Activated T-cell treated with anti-CD3 and anti-CD28 coated beads for 24 hours (primary cell): ENCODE measurements at places on chromosomes 2 and 18.

GRCh38 chr2:25125189-25125588 is 43.2 kb downstream of the POMC start:
- no peak for DNase-seq

GRCh38 chr2:33380719-33381118 is 95.7 kb upstream of the RASGRP3 start:
- no peak for DNase-seq

DNA sequence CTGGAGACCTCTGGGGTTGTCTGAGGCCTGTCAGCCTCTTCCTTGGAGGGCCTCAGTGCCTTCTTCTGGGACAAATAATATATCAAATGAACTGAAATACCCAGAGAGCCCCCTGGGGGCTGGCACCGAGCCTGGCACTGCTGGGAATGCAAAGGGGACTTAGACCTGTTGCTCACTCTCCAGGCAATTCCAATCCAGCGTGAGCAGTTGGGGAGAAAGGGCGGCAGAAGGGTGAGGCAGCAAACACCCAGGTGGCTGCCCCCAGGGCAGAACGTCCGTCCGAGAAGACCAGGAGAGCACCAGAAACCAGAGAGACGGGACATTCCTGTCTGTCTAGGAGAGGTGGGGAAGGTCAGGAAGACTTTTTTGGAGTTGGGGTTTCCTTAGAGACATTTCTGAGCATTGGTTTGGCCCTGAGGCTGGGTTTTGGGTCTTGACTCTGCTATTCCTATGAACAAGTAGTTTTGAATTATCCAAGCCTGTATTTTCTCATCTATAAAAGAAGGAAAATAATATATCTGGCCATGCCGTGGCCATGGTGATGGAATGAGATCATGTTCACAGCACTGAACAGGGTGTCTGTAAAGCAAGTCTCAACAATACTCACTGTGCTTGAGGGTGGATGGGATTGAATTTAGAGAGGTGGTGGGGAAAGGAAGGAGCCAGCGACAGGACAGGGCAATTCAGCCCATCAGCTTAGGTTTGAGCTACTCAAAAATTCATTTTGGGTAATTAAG is 44.3 kb upstream of the ZBTB7C start:
- no peak for DNase-seq

- no peak for DNase-seq
Observed at GRCh38 chr2:85151026-85151425, 17.8 kb downstream of the TCF7L1 start.

DNA sequence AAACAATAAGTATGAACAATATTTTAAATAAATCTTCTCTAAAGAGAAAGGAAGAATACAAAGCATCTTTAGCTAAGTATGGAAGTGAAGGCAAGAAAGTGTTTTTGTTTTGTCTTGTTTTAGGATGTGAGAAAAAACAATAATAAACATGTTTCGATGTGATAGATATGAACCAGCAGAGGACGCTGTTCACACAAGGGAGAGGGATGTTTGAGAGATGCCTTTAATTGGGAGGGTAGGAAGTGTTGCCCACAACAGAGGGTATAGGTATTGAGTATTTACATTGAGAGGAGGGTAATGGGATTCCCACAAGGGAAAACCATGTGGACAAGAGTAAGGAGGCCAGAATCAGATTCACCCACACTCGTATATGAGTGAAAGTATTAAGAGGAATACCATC is 55.1 kb downstream of the CDH19 start:
- DNase-seq: no peak

DNA sequence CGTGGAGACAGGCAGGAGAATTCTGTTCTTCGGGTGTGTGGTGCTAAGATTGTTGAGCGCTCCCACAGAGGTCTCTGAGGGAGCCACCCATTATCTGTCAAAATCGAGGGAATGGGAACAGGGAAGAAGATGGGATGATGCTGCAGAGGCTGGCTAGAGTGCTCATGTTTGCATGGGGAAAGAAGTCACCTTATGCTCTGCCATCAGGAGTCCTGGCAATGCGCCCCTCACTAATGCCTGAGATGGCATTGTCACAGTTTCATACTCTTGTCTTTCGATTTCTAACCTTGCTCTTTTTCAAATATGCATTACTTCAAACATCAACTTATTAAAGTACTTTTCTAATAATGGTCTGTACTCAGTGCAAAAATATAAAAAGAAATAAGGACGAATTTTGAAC is 463.3 kb upstream of the CELF4 start:
- DNase-seq: no peak
